ENCODE measurements at places on chromosomes 11 and 22.

DNA sequence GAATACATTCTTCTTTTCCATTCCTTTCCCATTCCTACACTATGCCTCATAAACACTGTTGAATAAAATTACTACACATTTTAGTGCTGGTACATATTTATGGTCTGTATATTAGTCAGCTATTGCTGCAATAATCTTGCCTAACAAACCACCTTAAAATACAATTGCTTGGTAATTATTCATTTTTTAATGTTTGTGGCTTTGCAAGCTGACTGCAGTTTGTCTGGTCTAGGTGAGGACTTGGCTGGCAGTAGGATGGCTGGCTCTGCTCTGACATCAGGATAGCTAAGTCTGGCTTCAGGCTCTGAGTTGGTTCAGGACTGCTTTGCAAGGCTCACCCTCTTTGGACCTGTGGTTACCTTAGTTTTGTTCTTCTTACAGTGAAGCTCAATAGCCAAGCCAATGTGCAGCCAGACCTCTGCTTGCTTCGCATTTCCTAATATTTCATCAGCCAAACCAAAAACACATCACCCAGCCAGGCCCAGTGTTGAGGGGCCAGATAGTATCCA lies 913.4 kb upstream of the RAG2 start:
- DNase-seq, result no peak

- DNase-seq, result no peak
Observed at GRCh38 chr22:46043816-46044620, 67.1 kb upstream of the WNT7B start.

GRCh38 chr11:21489416-21490115 lies 703.3 kb upstream of the ANO5 start:
- DNase-seq, result no peak

DNA sequence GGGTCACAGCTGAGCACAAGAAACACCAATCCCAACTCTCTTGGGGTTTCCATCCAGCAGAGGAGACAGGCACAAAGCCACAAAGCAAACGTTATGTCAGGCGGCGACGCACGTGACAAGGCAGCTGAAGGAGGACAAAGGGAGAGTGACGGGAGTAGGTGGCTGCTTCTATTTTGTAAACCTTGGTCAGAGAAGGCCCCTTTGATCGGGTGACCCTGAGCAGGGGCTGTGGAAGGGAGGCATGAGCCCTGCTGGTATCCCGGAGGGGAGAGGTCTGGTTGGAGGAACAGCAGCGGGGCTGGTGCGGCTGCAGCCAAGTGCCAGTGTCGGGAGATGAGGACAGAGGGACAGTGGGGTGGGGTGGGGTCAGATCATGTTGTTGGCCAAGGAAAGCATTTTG lies 17.3 kb upstream of the RFPL3 start:
- no peak for DNase-seq

- no peak for DNase-seq
Observed at GRCh38 chr22:19809741-19810140, 44.9 kb downstream of the GNB1L start.

DNA sequence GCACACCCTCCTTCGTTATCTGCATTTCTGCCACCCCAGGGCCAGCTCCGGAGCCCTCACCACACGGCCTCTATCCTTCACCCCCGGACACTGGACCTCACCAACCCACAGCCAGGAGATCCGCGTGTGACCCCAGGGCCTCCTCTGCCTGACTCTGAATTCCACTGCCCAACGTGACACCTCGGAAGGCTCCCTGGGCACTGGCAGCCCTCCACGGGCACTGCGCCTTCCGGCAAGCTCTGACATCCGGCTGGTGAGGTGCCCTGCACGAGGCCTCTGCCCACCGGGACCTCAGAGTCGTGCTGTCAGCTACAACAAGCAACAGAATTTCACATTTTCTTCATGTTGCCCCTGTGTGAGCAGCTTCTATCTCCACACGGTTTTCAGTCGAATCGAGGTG lies 148.3 kb downstream of the CRYBB2 start:
- DNase-seq, result no peak

DNA sequence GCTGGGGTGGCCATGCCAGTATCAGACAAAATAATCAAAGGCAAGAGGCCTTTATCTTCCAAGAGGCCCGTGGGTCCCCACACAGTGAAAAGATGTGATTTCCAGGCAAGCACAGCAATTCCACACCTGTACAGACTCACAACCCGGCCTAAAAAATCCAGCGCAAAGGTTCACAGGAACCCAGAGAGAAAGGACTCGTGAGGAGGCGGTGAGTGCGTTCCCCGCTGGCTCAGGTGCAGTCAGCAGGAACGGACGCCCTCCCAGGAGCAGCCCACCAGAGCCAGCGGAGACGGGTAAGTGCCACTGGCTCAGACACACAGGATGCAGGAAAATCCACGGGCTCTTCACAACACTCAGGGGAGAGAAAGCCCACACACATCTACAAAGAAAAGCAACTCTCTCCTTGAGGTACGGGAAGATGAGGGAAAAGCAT lies 4.4 kb downstream of the TOLLIP start:
- no peak for DNase-seq

- DNase-seq, result no peak
Observed at GRCh38 chr22:37439347-37439746, 12.1 kb upstream of the ELFN2 start.
